LHCN-M2 (cell line): ENCODE measurements at places on chromosomes 4 and X. TPM values are rescaled to one million over a fixed set of nuclear protein-coding genes. Genes with fewer than 3 reads are reported as not detected.

GRCh38 chrX:367866-368265 lies 18.8 kb downstream of the PPP2R3B start:
- DNase-seq: no peak

The YY2 gene
- total RNA-seq: 1.8 and 1.9 TPM in 2 replicates

DNA sequence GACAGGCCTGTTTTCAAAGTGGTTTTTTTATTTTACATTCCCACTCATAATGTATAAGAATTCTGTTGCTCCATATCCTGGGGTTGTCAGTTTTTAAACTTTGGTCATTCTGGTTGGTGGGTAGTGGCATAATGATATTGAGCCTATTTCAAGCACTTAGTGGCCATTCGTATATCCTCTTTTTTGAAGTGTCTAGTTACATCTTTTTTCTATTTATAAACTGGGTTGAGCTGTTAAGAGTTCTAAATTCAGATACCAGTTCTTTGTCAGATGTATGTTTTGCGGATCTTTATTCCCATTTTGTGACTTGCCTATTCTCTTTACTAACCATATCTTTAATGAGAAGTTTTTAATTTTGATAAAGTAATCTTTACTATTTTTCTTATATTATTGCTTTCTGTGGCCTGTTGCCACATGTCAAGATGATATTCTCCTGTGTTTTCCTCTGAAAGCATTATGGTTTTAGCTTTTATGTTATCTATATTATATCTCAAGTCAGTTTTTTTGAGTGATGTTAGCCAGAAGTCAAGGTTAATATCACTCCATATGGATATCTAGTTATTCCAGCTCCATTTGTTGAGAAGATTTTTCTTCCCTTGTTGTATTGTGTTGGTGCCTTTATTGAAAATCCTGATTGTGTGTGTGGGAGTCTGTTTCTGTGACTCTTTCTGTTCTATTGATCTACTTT lies 110.9 kb downstream of the FHIP1A start:
- no peak for DNase-seq

DNA sequence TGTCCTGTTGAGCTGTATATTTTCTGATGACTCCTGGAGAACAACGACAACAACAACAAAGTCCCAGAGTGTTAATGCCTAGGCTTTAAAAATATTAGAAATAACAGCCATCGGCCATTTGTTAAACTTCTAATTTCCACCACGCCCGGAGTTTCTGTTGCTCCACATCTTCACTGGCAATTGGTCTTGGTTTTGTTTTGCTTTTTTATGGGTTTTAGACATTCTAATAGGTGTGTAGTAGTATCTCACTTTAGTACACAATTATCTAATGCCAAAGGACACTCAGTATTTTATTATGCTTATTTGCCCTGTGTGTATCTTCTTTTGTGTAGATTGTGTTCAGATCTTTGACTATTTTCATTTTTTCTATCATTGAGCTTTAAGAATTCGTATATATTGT lies 5.0 kb downstream of the MAGEA12 start:
- DNase-seq: no peak

DNA sequence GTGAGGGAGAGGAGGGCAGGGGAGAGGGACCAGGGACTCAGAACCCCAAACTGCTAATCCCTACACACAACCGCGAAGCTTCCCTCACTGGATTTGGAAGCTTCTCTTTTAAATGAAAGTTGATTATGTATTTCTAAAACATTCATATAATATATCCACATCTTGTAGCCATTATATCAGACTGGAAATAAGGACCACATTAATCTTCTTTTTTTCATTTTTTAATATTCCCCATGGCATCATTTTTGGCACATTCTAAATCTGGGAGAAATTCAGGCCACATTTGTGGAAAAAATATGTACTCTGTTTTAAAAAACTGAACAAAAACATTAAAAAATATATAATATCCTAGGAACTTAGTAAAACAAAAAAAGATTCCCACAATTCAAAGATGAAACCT lies 97.8 kb downstream of the AFAP1 start:
- DNase-seq: no peak

DNA sequence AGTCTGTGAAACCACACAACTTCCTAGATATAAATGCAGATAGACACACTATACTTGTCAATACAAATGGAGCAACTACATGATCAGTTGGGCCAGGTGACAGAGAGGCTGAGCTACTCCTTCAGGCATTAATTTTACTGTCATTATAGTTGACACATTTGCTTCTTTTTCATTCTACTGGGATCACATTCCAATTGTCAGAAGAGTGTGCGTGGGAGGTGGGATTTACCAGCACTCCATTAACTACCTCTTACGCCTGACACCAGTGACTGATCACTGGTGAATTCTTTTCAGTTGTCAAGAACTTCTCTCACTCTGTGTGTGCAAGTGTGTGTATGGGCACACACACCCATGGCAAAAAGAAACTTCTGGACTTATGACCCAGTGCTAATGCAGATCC lies 94.2 kb upstream of the DIAPH2 start:
- no peak for DNase-seq

- DNase-seq: no peak
Observed at GRCh38 chr4:1332686-1333085, 14.3 kb upstream of the UVSSA start.

The PLP2 gene
- 61.6 and 83.5 TPM in 2 replicates for total RNA-seq

The OCIAD2 gene
- total RNA-seq: 11.0 and 12.2 TPM in 2 replicates

The DMP1 gene
- not detected in 2 replicates for total RNA-seq

GRCh38 chr4:8435656-8436121 lies 4.8 kb downstream of the ACOX3 start:
- no peak for DNase-seq

DNA sequence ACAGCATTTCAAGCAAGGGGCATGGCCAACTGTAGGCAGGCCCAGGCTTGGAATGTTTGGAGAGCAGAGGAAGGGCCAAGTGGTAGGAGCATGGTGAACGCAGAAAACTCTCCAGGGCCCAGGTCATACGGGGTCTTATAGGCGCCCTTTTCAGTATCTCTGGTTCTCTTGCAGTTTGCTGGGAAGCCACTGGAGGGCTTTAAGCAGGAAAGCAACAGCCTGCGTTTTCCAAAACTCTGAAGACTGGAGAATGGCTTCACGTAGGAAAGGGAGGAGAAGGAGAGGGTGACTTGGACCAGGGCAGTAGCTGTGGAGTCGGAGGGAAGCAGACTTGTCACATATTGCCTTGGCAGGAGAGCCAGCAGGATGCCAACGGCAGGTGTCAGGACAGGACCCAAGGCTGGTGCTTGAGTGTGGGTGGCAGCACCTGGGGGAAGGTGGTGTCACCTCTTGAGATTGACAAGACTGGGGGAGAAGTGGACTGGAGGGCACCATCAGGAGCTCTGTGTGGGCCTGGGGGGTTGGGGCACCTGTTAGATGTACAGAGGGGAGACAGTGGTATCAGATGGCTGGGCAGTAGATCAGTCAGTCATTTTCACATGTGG lies 21.9 kb downstream of the TKTL1 start:
- peak; percentile 9 for DNase-seq

DNA sequence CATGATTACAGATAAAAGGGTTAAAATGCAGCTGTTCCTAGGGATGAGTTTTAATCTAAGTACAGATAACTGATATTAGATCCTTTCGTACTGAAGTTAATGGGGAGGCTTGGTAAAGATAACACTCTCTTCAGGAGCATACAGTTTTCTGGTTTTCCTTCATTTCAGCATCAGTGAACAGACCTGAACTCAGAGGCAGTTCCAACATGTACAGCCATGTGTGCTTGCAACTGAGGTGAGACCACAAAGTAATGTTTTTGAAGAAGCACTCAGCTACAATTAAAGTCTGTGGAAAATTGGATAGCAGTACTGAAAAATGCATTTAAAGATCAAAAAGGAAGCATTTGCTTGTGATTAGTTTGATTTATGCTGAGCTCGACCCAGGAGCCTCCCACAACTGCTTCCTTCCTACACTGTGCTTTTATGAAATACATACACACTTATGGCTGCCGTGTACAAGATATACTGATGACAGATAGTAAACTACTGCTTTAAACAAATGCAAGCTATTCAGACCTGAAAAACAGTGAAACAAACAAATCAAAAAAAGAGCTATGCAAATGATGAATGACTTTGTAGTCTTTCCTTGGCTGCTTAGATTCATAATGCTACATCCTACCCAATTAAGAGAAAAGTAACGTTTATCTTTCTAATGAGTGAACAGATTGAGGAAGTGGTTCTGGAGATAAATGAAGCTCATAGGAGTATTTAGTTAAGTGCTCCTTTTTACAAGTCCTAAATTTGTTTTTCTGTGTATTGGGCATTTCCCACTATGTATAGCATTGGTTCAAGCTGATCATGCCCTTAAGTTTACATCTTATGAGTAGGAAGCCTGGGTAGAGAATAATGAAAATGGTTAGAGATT lies 68.4 kb downstream of the PDLIM5 start:
- DNase-seq: no peak

The ARHGAP6 gene
- total RNA-seq: 4.7 and 5.2 TPM in 2 replicates

- DNase-seq: peak; percentile 41
Observed at GRCh38 chr4:86593688-86594558, at the start of gene PTPN13. PTPN13 (plus strand) TSS chr4:86594315; CDS start chr4:86635257, 40,942 bp downstream.

DNA sequence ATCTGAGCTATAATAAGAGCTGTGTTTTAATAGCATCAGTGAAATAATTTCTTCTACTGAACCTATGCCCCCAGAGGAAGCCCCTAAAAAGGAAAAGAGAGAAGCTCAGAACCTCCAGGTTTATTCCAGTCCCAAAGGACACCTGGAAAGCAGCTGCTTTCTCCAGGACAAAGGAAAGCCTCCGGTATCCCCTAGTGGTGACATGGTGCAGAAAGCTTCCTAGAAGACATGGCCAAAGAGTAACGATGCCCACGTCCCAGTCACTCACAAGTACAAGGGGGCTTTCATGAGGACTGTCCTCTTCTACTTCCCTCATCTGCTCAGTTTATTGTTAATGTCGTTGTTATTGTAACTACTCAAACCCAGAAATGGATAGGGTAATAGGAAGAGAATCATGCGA lies 343.9 kb downstream of the UNC5C start:
- no peak for DNase-seq
